NT2/D1 (cell line): ENCODE measurements at places on chromosomes 7 and 10.

DNA sequence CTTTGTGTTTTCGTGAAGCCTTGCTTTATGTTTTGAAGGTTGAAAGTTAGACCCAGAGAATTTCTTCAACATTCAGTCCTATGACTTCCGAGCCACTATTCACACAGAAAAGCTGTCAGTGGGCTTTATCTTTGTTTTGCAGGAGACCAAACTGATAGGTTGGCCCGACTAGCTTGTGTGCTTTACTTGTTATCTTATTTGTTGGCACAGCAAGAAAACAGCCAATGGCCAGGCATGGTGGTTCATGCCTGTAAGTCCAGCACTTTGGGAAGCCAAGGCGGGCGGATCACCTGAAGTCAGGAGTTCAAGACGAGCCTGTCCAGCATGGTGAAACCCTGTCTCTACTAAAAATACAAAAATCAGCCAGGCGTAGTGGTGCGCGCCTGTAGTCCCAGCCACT lies 16.0 kb upstream of the GDI2 start:
- no peak for DNase-seq

- no peak for DNase-seq
Observed at GRCh38 chr7:55020466-55020871, 1.7 kb downstream of the EGFR start.

GRCh38 chr10:80700760-80701444 lies 163.2 kb downstream of the SH2D4B start:
- DNase-seq = no peak

DNA sequence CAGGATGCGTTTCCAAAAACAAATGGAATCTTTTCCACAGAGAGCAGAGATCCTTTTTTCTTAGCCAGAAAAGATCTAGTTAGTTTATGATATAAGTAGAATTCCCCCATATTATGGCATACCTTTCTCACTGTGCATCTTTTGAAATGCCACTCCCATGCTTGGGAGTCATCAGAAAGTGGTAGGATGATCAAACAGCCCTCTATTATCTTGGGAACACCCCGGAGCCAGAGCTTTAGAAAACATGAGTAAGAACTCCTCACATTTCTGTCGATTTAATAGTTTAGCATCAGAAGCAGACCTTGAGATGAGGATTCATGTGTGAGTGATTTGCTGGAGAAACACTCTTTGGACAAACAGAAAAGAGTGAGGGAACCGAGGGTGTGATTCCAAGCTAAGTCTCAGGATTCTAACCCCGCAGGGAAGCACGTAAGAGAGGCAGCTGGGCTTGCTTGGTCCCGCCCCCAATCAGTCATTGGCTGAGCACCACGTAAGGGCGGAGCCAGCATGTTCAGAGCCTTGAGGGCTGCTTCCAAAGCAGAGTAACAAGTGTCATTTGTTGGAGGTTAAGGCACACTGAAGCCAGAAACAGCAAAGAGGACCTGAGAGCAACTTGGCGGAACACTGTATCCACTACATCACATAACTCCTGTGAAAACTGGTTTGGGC lies 43.7 kb upstream of the NXPH1 start:
- DNase-seq = peak; percentile 49

DNA sequence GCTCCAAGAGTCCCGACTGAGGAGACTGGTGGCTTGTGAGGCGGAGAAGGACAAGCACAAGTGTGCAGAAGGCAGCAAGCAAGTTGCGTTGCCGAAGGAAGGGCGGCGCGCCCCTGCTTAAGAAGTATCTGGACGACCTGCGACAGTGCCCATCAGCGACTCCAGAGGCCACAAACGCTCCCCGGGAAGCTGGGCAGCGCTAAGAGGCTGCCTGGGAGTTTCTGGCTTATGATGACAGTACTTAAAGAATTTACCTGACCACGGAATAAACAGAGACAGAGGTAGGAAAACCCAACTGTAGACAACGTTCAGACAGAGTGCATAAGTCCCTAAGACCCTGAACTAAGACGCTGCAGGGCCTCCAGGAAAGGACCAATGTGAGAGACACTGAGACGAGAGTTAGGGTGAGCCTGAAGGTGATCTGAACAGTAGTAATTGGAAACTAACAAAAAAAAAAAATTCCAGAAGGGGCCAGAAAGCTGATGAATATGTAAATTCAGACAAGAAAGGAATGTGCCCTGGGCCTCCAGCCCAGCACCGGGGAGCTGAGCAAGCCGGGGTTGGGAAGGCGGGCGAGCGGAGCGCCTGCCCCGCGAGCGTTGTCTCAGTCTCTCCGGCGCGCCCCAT lies 1.0 kb downstream of the OSBPL3 start:
- peak; percentile 72 for DNase-seq

DNA sequence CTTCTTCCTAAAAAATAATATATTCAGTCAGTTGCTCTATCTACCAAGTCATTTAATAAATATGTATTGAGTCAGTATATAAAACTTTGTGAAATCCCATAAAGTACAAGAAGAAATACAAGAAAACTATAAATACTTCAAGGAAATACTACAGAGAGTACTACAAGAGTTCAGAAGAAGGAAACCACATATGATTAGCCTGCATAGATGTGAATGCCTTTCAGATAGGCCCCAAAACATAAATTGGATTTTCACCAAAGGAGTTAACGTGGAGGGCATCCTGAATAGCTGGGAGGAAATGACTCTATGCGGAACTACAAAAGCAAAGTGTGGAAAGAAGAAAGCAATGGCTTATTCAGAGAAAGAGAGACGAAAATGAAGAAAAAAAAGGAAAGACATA lies 120.1 kb downstream of the LRRN3 start:
- no peak for DNase-seq

DNA sequence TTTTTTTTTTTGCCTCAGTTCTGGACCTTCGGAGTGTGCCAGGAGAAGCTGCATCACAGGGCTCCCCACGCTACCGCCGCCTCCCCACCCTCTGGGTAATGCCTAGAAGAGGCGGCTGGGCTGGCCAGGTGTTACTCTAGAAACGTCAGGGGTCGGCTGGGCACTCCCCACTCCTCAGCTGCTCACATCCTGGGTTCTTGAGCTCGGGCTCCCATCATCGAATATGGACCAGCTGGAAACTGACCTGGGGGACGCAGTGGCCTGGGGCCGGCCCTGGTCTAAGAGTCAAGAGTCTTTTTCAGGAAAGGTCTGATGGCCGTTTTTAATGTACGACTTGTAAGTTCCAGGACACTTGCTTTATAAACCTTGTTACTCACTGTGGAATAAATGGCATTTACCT lies 326.5 kb downstream of the WDR37 start:
- no peak for DNase-seq

DNA sequence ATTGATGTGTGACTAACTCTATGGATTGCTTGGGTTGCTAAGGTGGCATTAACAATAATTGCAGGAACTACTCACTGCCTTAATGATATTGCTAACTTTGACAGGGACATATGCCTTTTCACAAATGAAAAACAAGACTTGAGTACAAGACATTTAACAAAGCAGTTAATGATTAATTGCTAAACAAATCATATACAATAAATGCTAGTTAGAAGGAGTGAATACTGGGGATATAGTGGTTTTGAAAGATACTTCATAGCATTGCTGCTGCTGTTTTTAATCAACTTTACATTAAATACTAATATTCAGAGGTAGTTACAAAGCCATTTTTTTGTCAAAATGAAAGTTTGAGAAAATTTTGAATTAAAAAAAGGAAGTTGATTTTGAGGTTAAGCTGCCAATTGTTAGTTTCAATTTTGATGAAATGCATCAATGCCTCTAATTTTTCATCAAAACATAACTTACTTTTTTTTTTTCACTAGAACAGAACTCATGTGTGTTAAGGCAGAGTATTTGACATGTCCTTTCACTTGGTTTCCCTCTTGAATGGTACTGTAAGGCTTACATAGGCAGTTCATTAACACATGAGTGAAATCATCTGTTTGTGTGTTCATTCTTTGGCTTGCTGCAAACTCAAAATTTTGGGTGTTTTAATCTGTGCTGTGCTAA lies 106.2 kb upstream of the SEMA3D start:
- DNase-seq = no peak

DNA sequence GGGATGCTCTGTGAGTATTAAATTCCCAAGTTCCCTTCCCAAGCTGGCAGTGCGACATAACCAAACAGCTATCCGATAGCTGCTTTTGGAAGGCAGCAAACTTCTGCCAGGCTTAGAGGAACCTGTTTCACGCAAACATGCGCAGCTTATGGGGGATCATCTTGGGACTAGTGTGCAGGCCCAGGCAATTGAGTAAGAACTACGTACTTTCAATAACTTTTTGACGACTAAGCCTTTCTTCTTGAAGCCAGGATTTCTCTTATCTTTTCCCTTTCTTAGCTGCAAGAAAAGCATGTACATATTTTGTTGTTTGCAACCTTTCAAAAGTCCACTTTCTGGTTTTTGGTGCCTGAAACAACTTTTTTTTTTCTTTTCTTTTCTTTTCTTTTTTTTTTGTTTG lies 28.7 kb upstream of the SEPHS1 start:
- no peak for DNase-seq

DNA sequence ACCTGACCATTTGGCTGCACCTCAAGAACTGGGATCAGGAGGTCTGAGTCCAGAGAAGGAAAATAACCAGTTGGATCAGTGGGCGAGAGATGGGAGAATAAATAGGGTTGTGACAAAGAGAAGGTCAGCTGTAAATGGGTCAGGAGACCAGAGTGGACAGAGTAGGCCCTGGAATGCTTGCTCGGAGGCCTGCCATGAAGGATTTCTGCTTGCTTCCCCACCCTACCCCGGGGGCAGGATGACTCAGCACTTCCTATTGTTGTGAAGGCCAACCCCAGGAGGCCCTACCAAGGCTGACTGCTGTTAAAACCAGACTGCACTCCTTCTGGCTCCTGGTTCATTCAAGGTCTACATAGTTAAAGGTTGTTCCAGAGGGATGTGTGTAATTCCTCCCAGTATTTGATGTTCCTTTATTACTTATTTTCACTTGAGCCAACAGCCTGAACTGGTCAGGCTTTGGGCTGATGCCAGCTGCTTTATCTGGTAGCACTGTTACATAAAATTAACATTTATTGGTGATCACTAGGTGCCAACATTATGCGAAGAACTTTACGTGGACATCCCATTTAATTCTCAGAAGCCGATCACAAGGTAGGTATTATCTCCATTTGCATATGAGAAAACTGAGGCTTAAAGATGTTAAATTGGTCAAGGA lies 27.3 kb upstream of the IFRD1 start:
- peak; percentile 77 for DNase-seq

DNA sequence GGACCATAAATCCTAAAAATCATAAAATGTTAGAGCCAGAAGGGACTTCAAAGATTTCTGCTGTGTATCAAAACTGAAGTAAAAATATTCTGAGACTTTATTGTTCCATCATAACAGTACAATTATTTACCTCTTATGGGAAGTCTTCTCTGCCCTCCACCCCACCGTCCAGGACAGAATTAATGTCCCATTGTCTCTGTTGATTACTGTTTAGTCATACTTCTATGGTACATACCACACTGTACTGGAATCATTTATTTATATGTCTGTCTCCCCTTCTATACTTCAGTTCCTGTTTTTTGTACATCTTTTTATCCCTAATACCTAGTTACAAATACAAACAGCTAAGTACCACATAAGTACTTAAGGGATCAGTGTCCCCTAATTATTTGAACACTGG lies 91.4 kb upstream of the CAPZA2 start:
- no peak for DNase-seq

DNA sequence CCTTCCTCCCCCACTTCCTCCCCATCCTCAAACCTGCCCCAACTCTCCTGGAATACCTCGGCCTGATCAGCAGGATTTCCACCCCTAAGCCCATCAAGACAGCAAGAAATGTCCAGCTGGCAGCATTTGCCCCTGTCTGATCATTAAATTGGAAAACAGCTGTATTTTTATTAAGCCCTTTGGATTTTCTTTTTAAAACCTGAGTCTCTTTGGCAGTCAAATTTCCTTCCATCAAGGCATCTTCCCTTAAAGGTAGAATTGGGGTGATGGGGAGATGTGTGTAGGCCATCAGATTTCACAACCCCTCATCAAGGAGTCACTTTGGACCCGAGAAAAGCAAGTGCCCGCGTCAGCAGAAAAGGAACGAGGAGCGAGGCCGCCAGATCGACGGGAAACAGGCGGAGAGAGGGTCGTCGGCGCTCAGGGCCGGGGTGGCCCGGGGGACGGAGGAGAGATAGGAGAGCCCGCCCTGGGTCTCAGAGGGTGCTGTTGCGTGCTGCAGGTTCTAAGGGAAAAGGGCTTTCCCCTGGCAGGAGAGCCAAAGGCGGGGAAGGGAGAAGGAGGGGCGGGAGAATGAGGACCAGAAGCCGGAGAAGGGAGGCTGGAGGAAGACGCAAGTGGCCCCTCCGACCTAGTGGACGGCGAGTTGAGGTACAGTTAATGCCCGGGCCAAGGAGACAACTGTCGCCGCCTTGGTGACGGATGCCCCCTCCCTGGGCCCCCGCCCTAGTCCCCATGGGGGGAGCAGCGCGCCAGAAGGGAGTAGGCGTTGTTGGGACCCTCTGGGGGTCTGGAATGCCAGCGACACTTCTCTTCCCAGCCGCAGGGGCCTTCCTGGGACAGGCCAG lies 11.5 kb upstream of the GATA3 start:
- no peak for DNase-seq

DNA sequence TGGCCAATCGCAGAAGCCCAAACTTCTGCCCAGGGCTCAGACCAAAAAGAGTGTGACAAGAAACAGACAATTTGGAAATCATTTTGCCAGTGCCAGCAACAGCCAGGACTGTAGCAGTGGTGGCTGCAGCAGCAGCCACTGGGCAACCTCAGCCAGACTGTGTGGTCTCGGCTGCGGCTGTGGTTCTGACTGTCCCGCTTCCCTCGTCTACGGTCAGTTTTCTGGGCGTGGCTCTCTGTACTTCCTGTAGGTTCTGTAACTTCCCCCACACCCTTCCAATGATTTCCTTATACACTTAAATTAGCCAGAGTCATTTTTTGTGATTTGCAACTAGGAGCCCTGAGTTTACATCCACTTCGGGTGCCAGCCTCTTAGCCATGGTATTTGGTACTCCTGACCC lies 39.9 kb downstream of the CYTH3 start:
- DNase-seq = no peak

DNA sequence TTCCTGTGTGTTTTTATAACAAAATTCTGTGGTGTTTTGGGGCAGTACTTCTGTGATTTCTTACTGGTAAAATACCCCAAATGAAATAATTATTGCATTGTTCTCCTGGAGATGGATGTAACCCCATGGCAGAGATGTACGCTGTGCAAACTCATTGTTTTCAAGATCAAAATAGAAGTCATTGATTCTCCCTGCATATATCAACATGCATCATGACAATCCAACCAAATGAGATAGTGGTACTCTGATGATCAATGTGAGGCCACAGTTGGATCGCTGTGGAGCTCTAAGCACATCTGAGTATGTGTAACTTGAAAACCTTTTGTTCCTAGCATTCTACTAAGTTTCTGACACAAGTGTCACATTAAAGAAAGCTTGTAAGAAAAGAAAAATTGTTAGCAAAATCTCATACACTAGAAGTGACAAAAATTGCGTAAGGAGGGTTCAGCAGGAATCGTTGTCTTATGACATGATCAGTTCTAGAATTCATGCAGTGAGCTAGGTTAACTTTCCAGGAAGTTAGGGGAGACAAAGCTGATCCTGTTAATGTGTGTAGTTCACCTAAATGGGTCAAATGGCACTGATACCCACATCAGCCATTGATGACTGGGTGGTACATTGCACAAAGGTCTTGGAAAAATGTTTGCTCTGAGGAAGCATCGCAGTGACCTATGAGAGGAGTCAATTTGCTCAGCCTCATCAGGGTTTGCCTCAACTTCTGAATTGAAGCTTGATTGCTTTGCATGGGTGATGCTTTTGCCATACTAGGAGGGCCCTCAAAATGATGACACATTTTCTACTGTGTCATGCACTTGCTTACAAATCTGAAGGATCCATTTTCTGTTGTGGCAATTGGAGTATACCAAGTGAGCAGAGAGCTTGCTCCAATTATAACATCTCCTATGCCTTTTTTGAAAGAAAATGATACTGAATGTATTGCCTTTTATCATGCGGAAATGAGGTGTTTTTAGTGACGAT lies 145.1 kb downstream of the PLXDC2 start:
- no peak for DNase-seq
